IPS DF 6.9 (cell line): ENCODE measurements at places on chromosomes 5 and 9.

DNA sequence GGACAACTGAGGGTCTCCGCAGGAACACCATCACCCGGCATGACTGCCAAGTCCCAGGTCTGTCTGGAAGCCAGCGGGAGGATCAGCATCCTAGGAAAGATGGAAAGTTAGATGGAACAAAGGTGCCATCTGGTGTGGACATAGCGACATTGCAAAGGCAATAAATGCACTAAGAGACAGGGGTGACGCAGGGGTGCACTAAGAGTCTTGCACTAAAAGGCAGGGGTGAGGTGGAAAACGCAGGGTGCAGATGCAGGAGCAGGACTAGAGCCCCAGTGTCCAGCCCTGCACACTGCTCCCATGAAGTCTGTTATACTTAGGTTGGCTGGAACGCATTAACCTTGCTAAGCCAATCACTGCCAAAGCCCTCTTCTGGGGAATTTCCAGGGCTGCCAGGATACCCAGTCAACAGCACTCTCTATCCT, 15.5 kb downstream of the ATOX1 start:
- DNase-seq = no peak

DNA sequence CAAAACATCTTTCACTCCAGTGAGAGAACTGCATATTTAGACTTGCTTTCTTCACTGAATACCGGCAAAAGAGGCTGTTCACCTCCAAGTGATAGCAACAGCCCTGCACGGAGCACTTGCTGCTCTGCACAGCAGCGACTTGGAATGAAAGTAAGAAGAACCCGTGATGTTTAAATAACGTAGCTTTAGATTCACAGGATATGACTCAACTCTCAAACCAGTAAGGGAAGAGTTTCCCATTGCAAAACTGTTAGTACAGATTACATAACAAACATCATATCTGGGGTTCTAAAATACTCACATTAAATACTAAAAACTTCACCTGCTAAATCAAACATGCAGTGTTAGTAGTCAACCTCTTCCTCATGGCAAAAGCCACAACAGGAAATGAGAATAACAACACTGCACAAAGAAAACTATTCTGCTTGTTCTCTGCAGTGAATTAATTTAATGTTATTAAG, 203.4 kb downstream of the MCTP1 start:
- DNase-seq = no peak

GRCh38 chr9:81771571-81771970, 82.2 kb upstream of the TLE1 start:
- no peak for DNase-seq

- DNase-seq = no peak
These were observed 37.1 kb upstream of the CEP120 start for GRCh38 chr5:123460296-123460729.

- DNase-seq = no peak
These were observed 12.8 kb downstream of the NOTCH1 start for GRCh38 chr9:136532799-136533774.

- no peak for DNase-seq
These were observed 24.7 kb downstream of the ZBTB34 start for GRCh38 chr9:126885131-126885641.
